Muscle of arm (tissue), 14 donors: ENCODE measurements at places on chromosomes 3 and 15. TPM values are rescaled to one million over a fixed set of nuclear protein-coding genes. Genes with fewer than 3 reads are reported as not detected.

- DNase-seq, result no peak
Observed at GRCh38 chr3:52978109-52978754, 67.6 kb downstream of the SFMBT1 start.

GRCh38 chr15:52567871-52568600, 794 bp downstream of the ARPP19 start:
- peak; percentile 69 for DNase-seq

GRCh38 chr15:66865622-66866611, 163.9 kb downstream of the SMAD6 start:
- DNase-seq, result no peak

SPINT1 gene
- 1.1 TPM for polyA plus RNA-seq

- no peak for DNase-seq
Observed at GRCh38 chr3:196735751-196736150, 3.9 kb upstream of the PAK2 start.

- DNase-seq, result no peak
Observed at GRCh38 chr3:70882104-70882503, 569.7 kb upstream of the MDFIC2 start.

SCN11A gene
- 2.3 TPM for polyA plus RNA-seq

GRCh38 chr3:27570421-27571106, 86.4 kb upstream of the SLC4A7 start:
- peak; percentile 61 for DNase-seq

DNA sequence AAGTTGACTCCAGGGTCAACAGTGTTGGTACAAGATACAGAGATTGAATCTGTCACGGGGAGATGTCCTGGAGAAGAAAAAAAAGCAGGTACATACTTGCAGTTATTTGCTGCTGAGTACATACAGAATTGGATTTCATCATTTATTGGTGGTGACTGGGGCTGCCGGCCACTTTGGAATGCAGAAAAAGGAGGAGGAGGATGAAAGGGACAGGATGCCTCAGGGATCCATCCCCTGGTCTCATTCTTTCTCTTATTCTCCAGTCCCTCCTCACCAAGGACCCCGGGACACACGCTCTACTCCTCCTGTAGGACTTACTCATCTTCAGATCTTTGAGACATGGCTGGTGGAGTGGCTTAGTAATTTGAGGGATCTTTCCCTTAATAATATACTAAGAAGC, 30.0 kb upstream of the MEIS2 start:
- no peak for DNase-seq

RAD51 gene
- polyA plus RNA-seq, result 7.9 TPM

NANOGP8 gene
- not detected for polyA plus RNA-seq

PPARG gene
- polyA plus RNA-seq, result 3.9 TPM

DNA sequence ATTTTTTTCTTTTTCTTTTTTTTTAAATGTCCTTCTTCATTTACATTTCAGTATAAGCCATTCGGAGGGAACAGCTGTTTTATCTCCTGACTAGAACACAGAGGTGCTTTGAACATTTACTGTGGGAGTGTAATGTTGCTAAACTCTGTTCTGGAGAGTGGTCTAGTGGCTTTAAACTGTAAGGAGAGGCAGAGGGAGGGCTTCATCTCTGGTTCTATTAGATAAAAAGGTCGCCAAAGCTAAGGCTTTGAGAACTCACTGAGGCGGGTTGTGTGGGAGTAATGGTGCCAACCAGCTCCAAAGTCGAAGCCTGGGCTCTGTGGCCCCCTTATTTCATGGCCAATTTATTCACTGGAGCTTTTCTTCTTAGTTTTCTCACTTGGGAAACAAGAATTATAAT, 133.2 kb downstream of the ANXA2 start:
- no peak for DNase-seq

GRCh38 chr3:171339598-171339997, 120.6 kb downstream of the TNIK start:
- no peak for DNase-seq

GRCh38 chr15:83842281-83842680, 188.4 kb downstream of the ADAMTSL3 start:
- no peak for DNase-seq

- no peak for DNase-seq
Observed at GRCh38 chr15:68488290-68488689, 56.3 kb upstream of the ITGA11 start.

- peak; percentile 56 for DNase-seq
Observed at GRCh38 chr3:100709842-100710260, 557 bp downstream of the TFG start.

DNA sequence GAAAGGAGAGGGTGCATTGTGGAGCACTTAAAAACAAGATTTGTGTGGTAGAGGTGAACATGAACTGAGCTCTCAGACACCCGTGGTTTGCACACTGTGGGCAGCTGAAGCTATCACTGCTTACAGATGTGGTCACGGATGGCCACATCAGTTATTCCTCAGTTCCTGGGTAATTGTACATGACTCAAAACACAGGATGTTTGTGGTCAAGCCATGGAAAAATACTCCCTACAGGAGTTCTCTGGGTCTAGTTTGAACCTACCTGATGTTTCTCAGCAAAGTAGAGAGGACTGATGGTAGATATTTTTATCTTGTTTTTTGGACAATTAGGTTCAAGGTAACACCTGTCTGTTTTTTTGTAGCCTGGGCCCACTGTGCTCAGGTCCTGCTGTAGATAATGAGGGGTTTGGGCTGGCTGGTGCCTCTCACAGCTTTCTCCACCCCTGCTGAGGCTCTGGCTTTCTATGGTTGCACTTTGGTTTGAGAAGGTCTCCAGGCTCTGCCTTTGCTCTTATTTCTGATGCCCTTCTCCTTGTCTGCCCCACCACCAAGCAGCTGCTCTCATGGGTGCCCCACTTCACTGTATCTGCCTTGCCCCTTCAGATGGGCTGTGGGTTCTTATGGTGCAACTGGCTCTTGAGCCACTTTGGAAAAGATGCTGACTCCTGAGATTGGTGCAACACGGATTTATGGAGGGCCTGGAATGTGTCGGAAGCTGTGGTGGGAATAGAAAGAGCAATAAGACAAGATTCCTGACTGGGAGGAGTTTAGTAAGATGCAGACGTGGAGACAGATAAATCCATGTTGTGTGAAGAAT, 40.1 kb downstream of the CDCP1 start:
- DNase-seq, result no peak

IQCF5 gene
- polyA plus RNA-seq, result not detected

DNA sequence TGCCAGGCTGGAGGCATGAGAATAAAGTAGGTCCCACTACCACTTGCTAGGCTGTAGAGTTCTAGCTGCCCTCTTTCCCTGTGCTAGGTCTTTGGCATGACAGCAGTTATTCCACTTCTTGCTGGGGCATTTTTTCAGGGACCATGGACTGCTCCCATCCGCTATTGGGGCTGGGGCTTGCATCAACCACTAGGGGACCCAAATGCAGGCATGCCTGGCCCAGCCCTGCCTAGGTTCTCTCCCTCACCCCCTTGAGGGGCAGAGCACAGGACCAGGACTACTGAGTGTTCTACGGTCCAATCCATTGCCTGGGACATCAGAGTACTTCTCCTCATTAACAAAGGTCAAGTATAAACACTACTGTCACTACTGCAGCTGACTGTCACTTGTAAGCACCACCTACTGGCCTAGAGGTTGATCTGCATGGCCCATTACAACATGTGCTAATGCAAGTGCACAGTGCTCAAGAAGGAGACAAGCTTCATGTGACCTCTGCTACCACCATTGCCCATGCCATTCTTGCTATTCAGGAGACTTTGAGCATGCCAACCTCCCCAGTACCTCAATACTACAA, 270.5 kb downstream of the MBNL1 start:
- no peak for DNase-seq

DNA sequence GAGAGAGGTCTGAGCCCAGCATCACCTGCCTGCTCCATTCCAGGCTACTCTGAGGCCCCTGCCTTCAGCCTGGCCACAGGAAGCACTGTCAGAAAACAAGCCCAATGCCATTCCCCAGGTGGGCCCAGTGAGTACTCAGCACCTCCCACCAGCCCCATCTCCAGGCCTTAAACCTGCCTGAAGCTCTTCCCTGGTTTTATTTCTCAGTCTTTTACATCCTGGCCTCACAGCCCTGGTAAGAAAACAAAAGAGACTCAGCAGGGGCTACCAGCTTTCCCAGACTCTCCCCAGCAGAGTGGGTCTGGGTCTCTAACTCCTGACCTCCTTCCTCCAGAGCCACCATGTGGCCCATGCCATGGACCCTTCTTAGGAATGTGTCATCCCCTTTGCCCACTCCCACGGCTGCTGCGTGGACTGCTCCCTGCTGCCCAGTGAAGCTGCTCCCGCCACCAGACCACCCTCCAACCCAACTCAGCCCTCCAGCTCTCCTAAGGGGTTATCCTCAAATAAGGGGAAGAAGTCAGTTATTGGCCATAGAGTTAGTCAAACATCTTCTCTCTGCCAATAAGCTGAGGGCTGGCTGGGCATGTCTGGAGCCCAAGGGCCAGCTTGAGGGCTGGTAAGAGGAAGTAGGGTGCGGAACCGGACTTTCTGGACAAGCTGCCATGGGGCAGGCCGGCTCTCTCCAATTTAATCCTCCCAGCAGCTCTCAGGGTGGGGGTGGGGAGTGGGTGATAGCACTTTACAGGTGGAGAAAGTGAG, 116.7 kb upstream of the LINGO1 start:
- no peak for DNase-seq

DNA sequence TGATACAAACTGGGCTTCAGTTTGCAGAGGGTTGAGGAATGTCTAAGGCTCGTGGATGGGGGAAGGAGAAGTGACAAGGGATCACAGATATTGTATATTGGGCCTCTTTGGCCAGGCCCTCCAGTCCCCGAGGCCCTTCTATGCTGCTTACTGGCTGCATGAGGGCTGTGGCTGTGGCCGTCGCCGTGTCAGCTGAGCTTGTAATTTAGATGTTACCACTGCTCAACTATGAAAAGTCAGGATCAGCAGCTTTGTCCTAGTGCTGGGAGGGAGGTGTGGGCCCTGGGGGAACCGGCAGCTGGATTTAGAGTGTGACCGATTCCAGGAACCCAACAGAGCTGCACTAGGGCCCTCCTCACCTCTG, 51.6 kb downstream of the CACNA1D start:
- DNase-seq, result no peak

GRCh38 chr15:85062560-85062959, 80.9 kb downstream of the PDE8A start:
- no peak for DNase-seq

MST1R gene
- 2.6 TPM for polyA plus RNA-seq

ERICH6 gene
- polyA plus RNA-seq, result 0.40 TPM

LMAN1L gene
- not detected for polyA plus RNA-seq

- DNase-seq, result no peak
Observed at GRCh38 chr15:58087871-58088270, 22.4 kb upstream of the ALDH1A2 start.

FBXO40 gene
- not detected for polyA plus RNA-seq

DNA sequence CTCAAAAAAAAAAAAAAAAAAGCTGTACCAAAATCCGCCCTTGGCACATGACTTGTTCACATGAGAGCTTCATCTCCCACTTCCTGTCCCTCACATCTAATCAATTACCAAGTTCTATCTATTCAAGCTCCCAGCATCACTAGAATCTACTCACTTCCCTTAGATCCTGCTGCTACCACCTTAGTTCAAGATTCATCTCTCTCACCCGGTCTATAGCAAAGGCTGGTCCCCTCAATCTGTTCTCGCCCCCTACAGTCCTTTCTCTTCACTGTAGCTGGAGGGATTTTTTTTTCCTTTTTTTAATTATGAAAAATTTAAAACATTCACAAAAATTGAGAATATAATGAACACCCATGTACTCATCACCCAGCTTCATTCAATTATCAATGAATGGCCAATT, 16.7 kb upstream of the GPR160 start:
- no peak for DNase-seq

- no peak for DNase-seq
Observed at GRCh38 chr3:8472549-8472948, 29.1 kb upstream of the LMCD1 start.

GRCh38 chr3:100073714-100074307, 40.5 kb downstream of the FILIP1L start:
- DNase-seq, result peak; percentile 84

GRCh38 chr3:146715170-146715569, 110.0 kb upstream of the PLSCR5 start:
- no peak for DNase-seq

EIF4A2 gene
- 577 TPM for polyA plus RNA-seq

GRCh38 chr3:52246728-52247408, 1.3 kb downstream of the PPM1M start:
- DNase-seq, result no peak

- DNase-seq, result no peak
Observed at GRCh38 chr3:30308131-30308530, 298.3 kb upstream of the TGFBR2 start.

GOLGA6L10 gene
- 0.69 TPM for polyA plus RNA-seq

STAG1 gene
- 40.4 TPM for polyA plus RNA-seq

GRCh38 chr3:179872842-179873241, 163.9 kb downstream of the PEX5L start:
- DNase-seq, result no peak

DNA sequence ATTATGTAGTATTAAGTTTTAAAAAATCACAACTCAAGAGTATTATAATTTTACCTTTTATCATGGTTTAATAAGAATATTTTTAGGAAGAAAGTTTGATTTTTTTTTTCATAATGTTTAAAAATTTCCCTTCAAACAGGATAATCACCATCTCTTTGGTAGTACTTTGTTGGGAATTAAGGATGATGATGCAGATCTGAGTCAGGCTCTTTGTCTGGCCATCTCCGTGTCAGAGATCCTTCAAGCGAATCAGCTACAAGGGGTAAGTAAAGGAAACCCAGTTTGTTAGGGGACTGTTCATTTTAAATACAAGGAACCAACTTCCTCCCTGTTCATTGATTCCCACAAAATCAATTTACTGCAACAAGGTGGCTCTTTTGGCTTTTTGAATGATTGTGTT, 36.8 kb upstream of the NIT2 start:
- DNase-seq, result no peak

DNA sequence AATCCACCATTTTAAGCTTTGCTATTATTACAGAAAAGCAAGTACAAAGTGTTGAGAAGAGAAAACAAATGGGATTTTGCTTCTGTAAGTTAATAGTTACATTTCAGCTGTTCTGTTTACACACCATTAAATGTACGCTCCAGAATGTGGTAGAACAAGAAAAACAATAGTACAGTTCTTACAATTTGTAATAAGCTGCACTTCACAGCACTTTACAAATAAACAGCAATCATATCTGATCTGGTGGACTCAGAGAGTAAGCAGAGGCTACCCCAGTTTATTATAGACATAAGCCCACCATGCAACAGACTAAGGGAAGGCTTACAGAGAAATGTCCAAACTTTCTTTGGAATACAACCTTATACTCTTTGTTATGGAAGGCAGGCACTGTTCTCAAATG, 126.4 kb downstream of the OXSM start:
- no peak for DNase-seq

PLCL2 gene
- polyA plus RNA-seq, result 7.8 TPM

IQCH gene
- polyA plus RNA-seq, result 1.6 TPM

ZNF148 gene
- 22.9 TPM for polyA plus RNA-seq
